ENCODE measurements at places on chromosomes 11 and 22. TPM values are rescaled to one million over a fixed set of nuclear protein-coding genes. Genes with fewer than 3 reads are reported as not detected.
A peak's percentile ranks its signal among the peaks of the same experiment; 100 is the strongest.

DNA sequence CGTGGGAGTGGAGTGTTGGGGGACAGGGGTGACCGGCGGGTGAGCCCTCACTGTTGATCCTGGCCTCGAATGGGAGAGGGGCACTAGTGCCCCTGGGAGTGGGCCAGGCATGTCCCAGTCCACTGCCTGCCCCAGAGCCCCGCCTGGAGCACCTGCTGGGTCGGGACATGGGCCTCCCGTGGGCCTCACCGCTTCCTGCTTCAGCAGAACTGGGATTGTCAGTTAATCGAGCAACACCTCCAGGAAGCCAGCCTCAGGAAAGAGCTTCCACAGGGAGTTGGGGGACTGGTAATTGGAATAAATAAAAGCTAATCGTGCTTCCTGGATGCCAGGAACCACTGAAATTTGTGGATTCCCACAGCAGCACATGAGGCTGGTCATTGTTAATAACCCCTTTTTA, 43.8 kb downstream of the PARVB start:
- no peak for DNase-seq

DNA sequence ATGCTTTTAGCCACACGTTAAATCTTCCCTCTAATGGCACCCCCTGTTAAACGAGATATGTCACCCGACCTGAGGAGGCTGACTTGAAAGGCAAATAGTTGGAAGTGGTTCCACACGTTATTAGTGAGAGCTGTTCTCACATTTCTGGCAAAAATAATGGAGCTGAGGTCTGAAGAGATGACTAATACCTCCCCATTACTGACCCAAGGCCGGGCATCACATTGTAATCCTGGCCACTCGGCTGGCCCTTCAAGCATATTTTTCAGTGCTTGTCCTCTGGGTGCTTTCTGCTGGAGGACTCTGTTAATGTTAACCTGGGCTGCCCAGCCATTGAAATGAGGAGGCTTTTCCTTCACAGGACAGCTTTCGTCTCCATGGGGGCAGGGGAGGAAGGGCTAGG, 260.0 kb upstream of the CADM1 start:
- no peak for DNase-seq

DNA sequence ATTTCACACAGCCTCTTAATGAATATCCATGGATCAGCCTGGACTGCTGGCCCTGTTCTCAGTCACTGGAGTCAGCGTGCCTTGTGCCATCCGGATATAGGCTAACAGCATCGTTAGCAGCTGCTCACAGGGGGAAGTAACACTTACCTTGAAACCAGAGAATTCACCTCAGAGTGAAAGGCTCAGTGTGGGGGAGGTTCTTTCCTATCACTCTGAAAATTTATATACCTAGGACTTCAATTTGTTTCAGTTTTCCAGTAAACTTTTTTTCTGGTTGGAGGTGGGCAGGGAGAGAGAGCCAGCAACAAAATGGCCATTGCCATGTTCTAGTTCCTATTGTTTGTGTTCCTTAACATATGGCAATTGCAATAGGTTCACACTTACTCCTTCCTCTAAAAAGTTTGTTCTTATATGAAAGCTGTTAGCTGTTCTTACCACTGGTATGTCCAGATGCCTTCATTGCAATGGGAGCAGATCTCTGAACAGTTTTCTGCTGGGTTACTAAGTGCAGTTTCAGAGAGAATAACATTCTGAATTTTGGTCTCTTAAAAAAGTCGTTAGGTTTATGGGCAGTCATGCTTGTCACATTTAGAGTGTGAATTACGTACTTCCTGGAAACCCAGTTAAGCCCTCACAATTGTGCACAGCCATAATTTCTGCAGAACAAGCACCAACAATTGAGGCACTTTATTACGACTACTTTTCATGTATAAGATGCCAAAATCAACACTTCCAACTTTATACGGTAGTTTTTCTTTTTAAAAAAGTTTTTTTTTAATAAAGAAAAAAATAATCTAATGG, 247.6 kb downstream of the CADM1 start:
- DNase-seq, result no peak

DNA sequence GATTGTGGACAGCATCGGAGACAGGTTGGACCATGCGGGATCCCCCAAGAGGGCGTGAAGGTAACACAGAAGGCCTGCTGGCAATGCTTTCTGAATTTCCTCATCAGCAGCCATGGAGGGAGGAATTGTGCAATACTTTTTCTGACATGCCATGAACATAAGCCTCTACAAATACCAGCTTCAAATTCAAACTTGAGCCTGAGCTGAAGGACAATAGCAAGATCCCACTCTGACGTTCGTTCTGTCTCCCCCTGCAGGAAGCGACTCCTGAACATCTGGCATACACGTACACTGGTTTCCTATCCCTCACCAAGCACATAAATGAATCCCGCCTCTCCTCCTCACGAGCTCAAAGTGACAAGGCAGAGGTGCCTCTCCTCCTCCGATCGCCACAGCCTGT, 312.2 kb downstream of the BRD1 start:
- DNase-seq, result no peak

GRCh38 chr11:116644201-116644940, 128.4 kb downstream of the BUD13 start:
- no peak for DNase-seq

DNA sequence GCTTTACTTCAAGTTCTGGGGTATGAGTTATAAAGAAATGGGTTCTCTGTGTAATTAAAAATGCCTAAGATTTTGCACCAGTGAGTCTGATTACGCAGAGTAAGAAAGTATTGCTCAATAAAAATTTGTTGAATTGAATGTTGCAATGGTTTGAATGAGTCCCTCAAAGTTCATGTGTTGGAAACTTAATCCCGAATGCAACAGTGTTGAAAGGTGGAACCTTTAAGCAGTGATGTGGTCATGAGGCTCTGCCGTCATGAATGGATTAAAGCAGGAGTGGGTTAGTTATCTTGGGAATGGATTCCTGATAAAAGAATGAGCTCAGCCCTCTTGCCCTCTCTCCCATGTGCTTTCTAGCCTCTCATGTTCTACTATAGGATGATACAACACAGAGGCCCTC, 52.6 kb upstream of the SESN3 start:
- DNase-seq, result no peak

GRCh38 chr11:85385547-85385946, 241.6 kb downstream of the DLG2 start:
- DNase-seq, result no peak

- no peak for DNase-seq
These were observed 3.2 kb upstream of the KRTAP5-10 start for GRCh38 chr11:71562120-71562519.

GRCh38 chr22:35023692-35024363, 42.1 kb upstream of the ISX start:
- DNase-seq, result peak; percentile 84

- no peak for DNase-seq
These were observed 8.7 kb downstream of the PNPLA5 start for GRCh38 chr22:43883012-43883661.

DNA sequence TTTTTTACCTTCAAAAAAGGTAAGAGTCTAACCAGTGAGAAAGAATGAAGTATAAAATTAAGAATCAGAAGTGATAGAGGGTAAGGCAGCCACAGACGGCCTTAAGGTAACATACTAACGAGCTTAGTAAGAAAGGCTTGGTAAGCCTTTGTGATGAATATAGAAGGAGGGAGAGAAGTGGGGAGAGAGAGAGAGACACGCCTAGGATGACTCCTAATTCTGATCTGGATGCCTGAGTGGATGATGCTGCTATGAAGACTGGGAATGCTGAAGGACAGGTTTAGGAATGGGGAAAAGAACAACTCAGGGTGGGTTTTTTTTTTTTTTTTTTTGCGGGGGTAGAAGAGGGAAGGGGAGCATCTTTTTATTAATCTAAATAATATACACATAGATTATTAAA, 4.8 kb downstream of the FBXO3 start:
- no peak for DNase-seq

DNA sequence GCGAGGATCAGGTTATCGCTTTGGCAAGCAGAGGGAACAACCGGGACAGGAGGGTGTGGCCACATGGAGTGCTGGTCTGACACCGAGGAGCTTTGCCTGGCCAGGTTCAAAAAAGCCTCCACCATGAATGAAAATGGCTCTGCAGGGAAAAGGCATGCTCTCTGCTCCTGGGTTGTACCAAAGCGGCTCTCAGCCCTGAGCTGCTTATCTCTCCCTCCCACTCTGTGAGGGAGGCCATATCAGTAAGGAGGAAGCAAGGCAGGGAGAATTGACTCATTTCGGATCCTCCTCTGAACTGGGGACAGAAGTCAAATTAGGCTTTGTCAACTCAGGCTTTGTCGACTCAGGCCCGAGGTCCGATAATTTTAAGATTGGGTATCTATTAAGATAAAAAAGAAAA, 82.9 kb upstream of the CRTAM start:
- DNase-seq, result no peak

- DNase-seq, result no peak
These were observed 62.4 kb upstream of the IGLL5 start for GRCh38 chr22:22825213-22825593.

DNA sequence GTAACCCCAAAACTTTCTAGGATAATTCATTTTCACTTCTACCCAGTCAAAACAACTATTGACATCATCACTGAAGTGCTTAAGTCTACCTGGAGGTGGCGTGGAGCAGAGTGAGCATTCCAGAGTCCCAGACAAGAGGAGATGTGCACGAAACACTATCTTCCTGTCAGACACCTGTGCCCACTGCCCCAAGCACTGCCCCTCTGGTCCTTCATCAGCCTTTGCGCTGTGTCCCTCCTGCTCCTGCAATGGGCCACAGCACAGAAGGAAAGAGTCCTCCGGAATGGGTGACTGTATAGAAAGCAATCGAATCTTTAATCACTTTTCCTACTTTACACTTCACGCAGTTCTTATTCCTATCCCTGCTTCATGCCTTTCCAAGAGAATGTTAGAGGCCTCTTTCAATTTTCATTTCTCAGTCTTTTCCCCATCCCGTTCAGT, 512 bp upstream of the GRIA4 start:
- no peak for DNase-seq

DNA sequence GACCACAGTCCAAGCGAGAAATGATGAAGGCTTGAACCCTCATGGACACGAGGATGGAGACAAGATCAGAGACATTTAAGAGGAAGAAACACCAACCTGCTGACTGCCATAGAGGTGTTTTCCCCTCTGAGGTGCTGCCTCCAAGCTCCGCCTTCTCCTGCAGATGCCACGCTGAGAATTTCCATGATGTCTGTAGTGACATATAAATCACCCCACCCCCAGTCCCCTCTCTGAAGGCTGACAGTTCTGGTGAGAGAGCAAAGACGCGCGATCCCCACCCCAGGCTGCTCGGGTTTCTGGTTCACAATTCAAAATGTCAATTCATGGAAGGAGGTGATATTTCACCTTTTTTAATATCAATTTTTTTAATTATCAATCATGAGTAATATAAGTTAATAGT, 28.2 kb downstream of the LRRC32 start:
- no peak for DNase-seq

DNA sequence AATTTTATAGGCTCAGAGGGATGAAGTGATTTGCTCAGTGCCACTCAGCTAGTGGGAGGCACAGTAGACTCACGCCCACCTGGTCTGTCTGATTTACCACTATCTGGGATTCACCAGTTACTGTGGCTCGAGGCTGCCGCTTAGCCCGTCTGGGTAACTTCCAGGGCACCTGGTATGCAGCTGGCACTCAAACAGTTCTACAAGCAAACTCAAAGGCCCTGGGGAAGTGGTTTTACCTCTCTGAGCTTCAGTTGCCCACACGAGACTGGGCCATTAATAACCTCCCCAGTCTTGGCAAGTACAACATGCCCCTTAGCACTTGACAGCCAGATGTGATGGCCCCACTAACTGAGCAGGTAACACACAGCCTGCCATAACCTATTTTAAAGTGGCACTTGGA, 2.6 kb downstream of the GDPD5 start:
- DNase-seq, result no peak

- no peak for DNase-seq
These were observed 50.5 kb downstream of the RBX1 start for GRCh38 chr22:41001722-41002122.

DNA sequence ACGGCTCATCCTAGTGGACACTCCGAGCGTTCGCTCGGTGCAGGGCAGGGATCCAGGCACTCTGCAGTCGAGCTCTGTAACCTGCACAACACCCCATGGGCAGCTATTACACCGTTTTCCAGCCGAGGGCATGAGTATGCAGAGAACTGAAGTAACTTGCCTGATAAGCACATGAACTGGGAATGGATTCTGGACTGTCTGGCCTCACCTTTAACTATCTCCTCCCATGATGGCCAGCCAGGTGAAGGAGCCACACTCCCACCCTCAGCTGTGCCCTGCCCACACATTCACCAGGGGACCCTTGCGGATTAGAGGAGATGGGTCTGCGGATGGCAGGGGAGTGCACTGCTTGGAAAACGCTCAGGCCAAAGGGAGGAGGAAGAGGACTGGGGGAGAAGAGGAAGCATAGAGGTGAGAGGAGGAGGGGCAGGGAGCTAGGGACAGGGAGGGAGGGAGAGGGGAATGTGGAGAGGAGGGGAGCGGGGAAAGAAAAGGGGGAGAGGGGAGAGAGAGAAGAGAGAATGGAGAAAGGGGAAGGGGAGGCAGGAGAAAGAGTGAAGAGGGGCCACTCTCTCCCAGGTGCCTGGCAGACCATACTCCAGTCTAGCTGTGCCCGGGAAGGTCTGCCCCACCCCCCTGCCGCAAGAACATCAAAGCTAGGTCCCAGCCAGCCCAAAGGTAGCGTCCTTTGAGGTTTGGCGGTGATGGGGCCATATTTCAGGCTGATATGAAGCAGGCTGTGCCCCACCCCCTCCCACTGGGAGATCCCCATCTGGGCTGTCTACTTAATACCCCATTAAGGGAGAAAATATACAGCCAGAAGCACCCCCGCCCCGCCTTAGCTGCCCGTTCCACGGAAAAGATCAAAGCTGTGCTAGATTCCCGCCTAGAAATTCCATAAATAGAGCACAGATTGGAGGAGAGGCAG, 33.2 kb upstream of the TCF20 start:
- no peak for DNase-seq

DNA sequence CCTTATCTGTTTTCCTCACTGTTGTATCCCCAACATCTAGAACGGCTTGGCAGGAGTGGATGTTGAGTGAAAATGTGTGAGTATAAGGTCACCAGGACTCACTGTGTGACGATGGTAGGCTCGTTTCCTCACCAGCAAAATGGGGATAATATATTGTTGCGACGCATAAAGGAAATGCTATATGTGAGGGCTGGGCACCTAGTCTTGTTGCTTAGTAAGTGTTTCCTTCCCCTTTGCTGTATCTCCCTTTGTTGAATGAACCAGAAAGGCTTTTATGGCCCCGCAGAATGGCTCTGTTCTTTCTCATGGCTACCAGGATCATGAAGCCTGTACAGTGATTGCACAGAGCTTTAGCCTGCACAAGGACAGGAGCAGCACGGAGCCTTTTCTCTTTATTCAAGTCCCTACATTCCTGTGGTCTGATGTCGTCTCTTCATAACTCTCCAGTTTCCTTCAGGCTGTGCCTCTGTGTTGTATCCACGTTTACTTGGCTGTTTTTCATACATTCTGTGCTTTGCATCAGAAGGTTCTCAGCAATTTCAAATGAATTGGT, 5.4 kb downstream of the TNRC6B start:
- no peak for DNase-seq

GRCh38 chr22:28241656-28242290, 322.7 kb upstream of the PITPNB start:
- DNase-seq, result no peak

Gene GAS2L1
- total RNA-seq, result 14.2 TPM

Gene APOBEC3H
- total RNA-seq, result not detected

Gene IL10RA
- 38.4 TPM for total RNA-seq

Gene TUB
- 38.8 TPM for total RNA-seq

Gene OMP
- total RNA-seq, result not detected

Gene ACR
- total RNA-seq, result 1.2 TPM

Gene TMEM191B
- total RNA-seq, result not detected

Gene KCNJ11
- total RNA-seq, result 11.6 TPM

Gene SIDT2
- 29.5 TPM for total RNA-seq

Gene TRPC6
- total RNA-seq, result 0.66 TPM

Gene MPZL2
- 13.2 TPM for total RNA-seq

Gene H19
- total RNA-seq, result 408 TPM

Gene FAM180B
- not detected for total RNA-seq

Data from heart left ventricle (tissue), 16 donors.